ENCODE measurements at places on chromosomes 13 and 19. TPM values are rescaled to one million over a fixed set of nuclear protein-coding genes. Genes with fewer than 3 reads are reported as not detected.

TRPM4 gene
- total RNA-seq: 6.9 TPM

ATG4D gene
- total RNA-seq: 14.9 TPM

PGLYRP2 gene
- not detected for total RNA-seq

ZNF835 gene
- total RNA-seq: 3.6 TPM

CAPN12 gene
- 0.50 TPM for total RNA-seq

RGL3 gene
- 1.8 TPM for total RNA-seq
